ENCODE measurements at places on chromosomes 16 and 17.

DNA sequence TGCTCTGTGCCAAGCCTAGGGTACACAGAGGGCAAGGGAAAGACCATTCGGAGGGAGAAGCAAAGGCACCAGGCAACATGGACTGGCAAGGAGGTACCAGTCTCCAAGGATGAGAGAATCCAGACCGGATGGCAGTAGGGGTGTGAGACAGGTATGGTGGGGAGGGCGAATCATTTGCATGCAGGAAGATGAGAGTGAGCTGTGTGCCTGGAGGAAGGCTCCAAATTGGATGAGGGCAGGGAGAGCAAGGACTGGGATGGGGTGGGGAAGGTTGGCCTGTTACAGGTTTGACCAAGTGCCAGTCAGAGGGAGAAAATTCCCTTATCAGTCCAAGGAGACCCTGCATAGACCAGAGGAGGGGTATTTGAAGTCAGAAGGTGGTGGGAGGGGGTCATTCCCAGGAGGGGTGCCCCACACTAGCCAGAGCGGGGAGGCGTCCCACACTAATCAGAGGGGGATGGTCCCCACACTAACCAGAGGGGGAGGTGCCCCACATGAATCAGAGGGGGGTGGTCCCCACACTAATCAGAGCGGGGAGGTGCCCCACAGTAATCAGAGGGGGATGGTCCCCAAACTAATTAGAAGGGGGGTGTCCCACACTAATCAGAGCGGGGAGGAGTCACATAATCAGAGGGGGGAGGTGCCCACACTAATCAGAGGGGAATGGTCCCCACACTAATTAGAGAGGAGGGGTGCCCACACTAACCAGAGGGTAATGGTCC lies 737 bp downstream of the CANT1 start:
- DNase-seq, result no peak

DNA sequence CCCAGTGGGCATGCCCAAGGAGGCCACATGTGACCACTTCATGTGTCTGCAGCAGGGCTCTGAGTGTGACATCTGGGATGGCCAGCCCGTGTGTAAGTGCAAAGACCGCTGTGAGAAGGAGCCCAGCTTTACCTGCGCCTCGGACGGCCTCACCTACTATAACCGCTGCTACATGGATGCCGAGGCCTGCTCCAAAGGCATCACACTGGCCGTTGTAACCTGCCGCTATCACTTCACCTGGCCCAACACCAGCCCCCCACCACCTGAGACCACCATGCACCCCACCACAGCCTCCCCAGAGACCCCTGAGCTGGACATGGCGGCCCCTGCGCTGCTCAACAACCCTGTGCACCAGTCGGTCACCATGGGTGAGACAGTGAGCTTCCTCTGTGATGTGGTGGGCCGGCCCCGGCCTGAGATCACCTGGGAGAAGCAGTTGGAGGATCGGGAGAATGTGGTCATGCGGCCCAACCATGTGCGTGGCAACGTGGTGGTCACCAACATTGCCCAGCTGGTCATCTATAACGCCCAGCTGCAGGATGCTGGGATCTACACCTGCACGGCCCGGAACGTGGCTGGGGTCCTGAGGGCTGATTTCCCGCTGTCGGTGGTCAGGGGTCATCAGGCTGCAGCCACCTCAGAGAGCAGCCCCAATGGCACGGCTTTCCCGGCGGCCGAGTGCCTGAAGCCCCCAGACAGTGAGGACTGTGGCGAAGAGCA lies 4.4 kb downstream of the WFIKKN2 start:
- DNase-seq, result no peak

DNA sequence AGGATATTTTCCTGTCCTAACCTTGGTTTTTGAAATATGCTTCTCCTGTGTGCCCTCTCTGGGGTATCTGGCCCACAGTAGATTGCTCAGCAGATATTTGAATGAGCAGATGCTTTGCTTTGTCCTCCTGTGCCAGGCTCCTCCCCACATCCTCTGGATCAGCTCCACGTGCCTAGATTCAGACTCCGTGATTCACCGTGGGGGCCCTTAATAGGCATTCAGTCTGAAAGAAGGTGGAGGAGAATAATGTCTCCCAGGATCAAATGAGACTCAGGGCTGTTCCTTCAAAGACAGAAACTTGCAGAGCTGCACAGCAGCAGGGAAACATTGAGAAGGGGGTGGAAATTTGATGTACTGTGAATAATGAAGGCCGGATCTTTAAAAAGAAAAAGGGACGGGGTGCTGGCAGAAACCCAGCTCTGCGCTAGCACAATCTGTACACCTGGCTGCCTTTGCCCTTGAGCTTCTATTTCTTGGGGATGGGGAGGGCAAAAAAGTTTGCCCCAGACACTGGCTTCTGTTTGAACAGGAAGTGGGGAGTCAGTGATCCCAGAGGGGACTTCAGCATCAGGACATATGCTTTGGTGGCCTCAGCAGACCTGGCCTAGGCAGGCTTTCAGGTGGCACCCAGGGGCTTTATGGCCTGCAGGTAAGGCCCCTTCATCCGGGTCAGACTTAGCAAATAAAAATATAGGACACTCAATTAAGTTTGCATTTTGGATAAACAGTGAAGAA lies 15.9 kb upstream of the SLC12A3 start:
- peak; percentile 79 for DNase-seq

DNA sequence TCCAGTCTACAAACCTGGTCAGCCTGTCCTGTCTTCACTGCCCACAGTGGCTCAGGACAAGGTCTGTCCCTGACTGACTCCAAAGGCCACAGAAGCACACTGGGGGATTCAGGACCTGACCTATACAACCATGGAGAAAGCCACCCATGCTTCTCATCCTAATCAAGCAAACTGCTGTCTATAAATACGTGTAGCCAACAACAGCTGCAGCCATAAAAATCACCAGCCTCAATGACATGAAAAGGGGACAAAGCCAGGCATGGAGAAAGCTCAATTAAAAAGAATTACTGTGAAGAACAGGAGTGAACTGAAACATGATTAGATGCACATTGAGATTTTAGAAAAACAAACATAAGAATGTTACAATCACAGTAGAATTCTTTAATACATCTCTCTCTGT lies 170.1 kb downstream of the CDK5R1 start:
- DNase-seq, result no peak

DNA sequence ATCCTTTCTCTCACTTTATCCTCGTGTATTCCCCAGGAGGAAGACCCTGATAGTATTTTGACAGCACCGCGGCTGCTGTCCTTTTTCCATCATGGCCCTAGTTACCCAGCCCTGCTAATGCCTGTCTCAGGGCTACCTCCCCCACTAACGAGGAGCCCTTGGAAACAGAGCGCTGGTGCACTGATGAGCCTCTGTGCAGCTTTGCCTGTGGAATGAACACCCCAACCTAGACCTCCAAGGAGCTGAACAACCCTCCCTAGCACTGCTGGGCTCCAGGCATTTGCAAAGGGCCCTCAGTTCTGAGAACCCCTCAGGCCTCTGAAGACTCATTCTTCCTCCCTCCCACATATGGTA lies 23.3 kb upstream of the CCL1 start:
- no peak for DNase-seq

GRCh38 chr16:14331020-14331419 lies 259.9 kb downstream of the MRTFB start:
- DNase-seq, result no peak

DNA sequence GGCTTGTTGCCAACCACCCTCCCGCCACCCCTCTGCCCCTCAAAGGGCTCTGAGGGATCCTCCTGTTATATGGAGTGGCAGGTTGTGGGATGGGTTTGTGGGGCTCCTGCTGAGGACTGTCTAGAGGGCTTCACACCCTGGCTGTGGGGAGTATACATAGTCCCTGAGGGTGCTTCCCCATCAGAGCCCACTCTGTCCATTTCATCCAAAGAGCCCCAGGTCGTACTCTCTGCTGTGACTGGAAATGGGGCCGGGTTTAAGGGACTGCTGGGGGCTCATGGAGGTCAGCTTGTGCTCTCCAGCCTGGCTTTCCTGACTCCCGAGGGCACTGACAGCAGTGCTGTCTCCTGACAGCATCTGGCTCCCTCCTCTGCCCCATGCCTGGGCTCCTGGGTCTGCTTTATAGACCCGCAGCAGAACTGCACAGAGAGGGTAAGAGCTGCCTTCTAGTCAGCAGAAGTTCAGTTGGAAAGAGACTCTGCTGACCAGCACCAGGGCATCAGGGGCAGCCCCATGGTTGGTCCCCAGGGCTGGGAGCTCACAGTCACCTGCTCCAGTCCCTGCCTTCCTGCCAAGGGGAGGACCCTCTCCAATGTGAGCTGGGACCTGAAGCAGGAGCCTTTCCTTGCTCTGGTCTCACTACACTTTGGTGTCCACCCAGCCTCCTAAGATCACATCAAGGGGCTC lies 17.8 kb upstream of the TNS4 start:
- DNase-seq, result no peak

DNA sequence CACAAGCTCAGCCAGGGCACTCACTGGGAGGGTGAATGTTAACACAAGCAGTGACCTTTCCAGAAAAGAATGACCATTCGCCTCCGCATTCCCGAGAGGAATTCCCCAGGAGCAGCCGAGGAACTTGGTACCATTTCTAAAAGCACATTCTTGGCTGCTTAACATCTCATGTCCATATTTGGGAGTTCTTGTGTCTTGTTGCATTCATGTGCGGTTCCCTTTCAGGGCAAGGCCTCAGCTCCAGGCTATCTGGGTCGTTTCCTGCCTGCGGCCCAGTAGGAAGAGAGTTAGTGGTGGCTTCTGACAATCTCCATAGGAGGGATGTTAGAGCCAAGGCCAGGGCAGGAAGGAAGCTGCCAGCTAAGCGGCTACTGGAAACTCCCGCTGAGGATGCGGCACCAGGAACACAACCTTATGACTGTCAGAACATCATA lies 27.8 kb upstream of the MEAK7 start:
- DNase-seq, result peak; percentile 97

DNA sequence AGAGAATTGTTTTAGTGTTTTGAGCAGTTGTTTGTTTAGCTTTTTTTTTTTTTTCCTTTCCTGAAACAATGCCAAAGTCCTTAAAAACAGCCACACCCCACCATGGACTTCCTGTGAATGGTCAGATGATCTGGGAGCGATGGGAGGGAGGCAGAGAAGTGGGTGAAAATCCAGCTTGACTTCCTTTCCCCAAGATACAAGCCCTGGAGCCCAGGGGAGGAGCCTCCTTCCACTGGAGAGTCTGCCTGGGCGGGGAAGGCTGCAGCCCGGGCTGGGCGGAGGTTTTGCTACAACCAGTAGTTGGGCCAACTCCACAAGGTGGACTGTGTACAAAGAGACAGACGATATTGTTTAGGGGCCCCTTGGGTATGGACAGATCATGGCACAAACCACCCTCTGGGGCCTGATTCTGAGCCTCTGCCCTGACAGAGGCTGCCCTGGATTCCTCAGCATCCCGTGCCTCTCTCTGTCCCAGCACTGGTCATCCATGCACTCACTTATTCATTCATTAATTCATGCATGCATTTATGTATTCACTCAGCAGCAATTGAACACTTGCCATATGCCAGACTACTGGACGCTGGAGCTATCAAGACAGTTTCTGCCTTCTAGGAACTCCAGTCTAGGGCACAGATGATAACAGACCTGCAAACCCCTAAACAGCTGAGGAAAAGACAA lies 29.8 kb downstream of the WSB1 start:
- DNase-seq, result peak; percentile 83

- DNase-seq, result no peak
Measured at GRCh38 chr16:6837722-6838121, 494.9 kb upstream of the RBFOX1 start.

- peak; percentile 40 for DNase-seq
Measured at GRCh38 chr17:376936-377863, 24.6 kb upstream of the RPH3AL start.

DNA sequence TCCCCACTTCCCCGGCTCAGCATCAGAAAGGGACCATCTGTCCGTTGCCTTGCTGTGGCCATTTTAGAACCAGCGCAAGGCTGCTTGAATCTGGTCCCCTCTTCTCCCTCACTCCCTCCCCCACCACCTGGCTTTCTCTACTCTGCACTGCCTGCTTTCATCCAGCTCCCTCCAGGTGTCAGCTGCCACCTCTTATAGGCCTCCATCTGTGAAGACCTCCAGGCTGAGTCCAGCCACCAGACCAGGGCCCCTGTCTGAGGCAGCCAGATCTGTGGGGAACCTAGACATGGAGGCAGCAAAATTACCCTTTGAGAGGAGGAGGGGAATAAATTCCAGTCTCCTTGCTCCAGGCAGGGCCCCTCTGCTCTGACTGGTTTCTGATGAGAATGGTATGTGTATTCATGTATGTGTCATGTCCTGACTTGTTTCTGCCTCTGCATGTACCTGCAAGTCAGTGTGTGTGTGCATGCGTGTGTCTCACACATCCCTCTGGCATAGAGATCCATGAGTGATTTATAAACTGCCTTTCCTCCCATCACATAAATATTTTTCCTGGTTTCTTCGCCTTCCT lies 21.1 kb downstream of the MINK1 start:
- peak; percentile 24 for DNase-seq

DNA sequence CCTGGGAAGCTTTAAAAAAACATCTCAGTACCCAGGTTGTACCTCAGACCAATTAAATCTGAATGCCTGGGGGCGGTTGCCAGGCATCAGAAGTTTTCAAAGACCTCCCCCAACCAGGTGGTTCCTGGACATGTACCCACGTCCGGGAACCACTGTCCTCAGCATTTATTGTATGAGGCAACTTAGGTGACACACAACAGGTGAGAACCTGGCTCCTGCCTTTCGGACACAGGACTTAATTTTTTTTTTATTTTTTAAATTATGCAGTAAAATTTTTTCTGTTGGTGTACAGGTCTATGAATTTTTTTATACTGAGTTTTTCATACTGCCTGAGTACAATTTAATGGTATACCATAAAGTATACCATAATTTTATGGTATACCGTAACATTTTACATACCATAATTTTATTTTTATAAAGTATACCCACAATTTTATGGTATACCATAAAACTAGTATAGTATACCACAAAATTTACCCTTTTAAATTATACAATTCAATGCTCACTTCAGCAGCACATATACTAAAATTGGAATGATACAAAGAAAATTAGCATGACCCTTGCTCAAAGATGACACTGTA lies 38.7 kb upstream of the DHX8 start:
- no peak for DNase-seq

- no peak for DNase-seq
Measured at GRCh38 chr17:79263191-79263590, 188.6 kb downstream of the ENGASE start.

- DNase-seq, result peak; percentile 72
Measured at GRCh38 chr17:75589012-75589918, 1.7 kb downstream of the MYO15B start.

DNA sequence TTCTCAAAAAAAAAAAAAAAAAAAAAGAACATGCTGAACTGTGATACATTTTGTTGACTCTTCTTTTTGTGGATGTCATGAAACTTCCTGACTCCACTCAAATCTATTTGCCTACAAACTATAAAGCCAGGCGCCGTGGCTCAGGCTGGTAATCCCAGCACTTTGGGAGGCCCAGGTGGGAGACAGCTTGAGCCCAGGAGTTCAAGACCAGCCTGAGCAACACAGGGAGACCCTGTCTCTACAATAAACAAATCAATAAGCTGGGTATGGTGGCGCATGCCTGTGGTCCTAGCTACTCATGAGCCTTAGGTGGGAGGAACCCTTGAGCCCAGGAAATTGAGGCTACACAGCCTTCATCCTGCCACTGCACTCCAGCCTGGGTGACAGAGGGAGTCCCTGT lies 1.5 kb upstream of the NT5C start:
- no peak for DNase-seq

GRCh38 chr17:82949361-82949760 lies 109.5 kb upstream of the ZNF750 start:
- no peak for DNase-seq

- DNase-seq, result no peak
Measured at GRCh38 chr17:42548070-42548837, 4.5 kb upstream of the HSD17B1 start.
